Fibroblast of upper back skin (primary cell): ENCODE measurements at places on chromosomes 6 and 20.

- peak; percentile 70 for DNase-seq
Measured at GRCh38 chr20:33663161-33664084, 1.3 kb downstream of the C20orf144 start.

GRCh38 chr6:137522831-137523230 is 28.6 kb upstream of the OLIG3 start:
- DNase-seq: no peak

DNA sequence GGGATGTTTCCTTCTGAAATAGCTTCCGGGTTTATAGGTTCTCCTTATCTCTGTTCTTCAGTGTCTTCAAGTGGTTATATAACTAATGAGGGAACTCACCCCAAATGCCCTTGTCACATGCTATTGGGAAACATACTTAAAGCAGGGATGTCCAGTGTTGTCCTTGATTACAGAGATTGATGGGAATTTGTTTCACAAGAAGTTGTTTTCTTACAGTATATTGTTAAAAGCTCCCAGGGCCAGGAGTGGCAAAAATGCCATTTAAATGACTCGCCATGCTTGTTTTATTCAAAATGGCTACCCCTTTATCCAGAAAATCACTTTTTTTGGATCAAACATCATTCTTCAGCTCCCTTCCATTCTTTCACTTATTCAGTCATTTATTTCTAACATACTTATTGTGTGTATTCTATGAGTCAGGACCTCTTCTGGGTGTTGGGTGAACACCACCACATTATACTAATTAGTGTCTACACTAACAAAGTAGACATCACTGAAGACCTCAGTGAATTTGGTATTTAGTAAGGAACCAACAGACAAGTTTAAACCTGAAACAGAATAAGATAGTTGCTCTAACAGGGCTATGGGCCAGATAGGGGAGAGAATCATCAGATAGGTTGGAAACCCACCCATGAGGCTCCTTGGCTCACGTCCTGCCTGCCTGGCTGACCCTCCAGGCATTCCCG is 791.1 kb downstream of the MAFB start:
- DNase-seq: peak; percentile 23

- no peak for DNase-seq
Measured at GRCh38 chr6:71410681-71411080, 122.1 kb downstream of the OGFRL1 start.

- no peak for DNase-seq
Measured at GRCh38 chr6:139028215-139028657, 309 bp upstream of the ABRACL start.

GRCh38 chr6:6869094-6869493 is 238.7 kb upstream of the RREB1 start:
- DNase-seq: no peak
